T-helper 1 cell (primary cell): ENCODE measurements at places on chromosomes 16 and 17.

- DNase-seq: no peak
Observed at GRCh38 chr16:533391-534123, 6.0 kb downstream of the CAPN15 start.

- no peak for DNase-seq
Observed at GRCh38 chr16:81569361-81570034, 124.9 kb downstream of the CMIP start.

- no peak for DNase-seq
Observed at GRCh38 chr16:78804058-78804735, 704.7 kb downstream of the WWOX start.

GRCh38 chr17:76530095-76530723 is 7.3 kb downstream of the CYGB start:
- no peak for DNase-seq

GRCh38 chr16:23510164-23510914 is at the start of gene GGA2:
Gene GGA2 (minus strand): TSS chr16:23510494. CDS start chr16:23510411, 83 bp downstream.
- DNase-seq: peak; percentile 81

DNA sequence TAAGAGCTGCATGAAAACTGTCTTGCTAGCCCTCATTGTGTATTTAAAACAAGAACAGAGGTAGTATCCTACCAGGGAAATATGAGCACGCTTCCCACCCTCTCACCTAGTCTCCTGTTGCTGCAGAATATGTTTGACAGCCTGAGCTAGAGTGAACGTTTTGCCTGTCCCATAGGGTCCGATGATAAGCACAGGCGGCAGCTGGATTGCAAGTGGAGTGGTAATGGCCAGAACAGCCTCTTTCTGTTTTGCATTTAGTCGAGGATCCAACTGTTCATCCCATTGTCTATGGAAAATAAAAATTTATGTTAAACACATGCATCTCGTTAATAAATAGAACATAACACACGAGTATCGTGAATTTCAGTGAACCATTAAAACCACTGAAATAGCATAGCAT is 84.2 kb downstream of the HELZ start:
- no peak for DNase-seq

- peak; percentile 52 for DNase-seq
Observed at GRCh38 chr16:17026600-17027242, 444.0 kb downstream of the XYLT1 start.

- no peak for DNase-seq
Observed at GRCh38 chr17:6212766-6213165, 142.6 kb downstream of the WSCD1 start.

DNA sequence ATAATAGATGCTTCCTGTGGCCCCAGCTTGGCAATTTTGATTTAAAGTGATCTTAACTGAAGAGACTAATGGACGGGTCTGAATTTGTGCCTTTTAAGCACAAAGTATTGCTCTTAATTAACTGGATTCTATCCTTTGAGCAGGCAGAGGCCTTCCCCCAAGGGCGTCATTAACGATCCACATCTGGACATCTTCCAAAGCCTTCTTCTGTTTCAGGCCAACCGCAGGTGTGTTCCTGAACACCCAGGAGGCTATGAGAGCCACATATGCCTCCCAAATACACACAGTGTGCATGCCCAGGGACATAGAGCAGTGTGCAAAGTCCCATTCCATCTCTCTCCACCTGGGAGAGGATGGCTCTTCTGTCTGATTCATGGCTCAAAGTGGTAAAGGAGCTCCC is 42.3 kb downstream of the MAPT start:
- DNase-seq: no peak
